ENCODE measurements at places on chromosomes 7 and 10.

DNA sequence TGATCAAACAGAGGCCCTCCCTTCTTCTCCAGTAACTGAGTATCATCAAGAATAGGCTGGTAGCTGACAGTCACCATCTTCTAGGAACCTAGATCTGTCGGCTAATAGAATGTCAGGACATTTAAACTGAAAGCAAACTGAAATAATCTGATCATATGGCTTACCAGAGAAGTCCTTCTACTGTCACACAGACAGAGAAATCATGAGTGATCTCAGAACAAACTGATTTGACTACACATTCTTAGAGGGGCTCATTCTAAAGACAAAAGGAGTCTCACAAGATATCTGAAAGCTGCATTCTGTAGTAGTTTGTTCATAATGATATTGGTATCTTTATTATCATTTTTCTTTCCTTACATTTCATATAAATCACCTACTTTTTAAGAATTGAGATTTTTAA is 130.9 kb upstream of the ADCY1 start:
- no peak for DNase-seq

GRCh38 chr10:93006435-93007039 is 54.1 kb upstream of the CYP26C1 start:
- DNase-seq = peak; percentile 71

DNA sequence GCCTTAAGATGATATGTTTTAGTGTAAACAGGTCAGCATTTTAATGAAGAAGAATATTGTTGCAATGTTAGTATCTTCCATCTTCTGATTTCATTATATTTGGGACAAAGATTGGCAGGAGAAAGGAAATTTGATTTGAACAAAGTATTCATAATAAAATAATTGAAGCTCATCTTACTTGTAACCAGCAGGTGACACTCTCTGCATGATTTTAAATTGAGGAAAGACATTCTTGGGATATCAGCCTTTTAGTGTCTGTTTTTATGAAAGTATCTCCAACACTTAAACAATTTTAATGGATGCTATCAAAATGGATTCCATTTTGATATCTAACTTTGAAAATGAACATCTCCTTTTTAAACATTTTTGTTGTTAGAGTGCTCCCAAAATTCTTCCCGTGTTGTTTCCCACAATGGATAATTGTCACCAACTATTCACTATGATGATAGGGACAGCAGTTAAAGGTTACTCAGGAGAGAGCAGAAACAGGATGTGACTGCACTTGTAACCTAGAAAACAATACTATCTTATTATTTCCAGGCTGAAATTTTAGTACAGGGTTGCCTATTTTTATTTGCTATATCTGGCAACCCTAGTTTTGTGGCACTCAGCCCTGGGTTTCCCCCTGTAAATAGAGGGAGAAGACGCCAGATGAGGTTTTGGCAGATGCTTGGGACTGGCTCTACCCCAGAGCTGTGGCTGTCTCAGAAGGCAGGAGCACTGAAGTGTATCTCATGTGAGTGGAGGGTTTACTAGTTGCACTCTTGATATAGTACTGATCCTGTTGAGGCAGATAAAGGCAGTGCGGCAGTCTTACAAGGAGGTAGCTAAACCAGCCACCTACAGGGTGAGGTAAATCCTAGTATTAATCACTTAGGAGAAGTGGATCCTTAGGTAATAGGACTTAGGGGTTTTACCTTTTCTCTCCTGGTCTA is 31.0 kb upstream of the ABCB4 start:
- DNase-seq = peak; percentile 57

GRCh38 chr7:92076509-92076908 is 57.8 kb downstream of the CYP51A1 start:
- no peak for DNase-seq

- DNase-seq = no peak
Measured at GRCh38 chr10:125911145-125911544, 14.8 kb downstream of the FANK1 start.

- no peak for DNase-seq
Measured at GRCh38 chr10:119634219-119634544, 17.0 kb upstream of the BAG3 start.

GRCh38 chr7:39605087-39605486 is 18.3 kb upstream of the RALA start:
- DNase-seq = no peak

GRCh38 chr7:32289651-32290414 is 200.3 kb downstream of the LSM5 start:
- DNase-seq = peak; percentile 22

DNA sequence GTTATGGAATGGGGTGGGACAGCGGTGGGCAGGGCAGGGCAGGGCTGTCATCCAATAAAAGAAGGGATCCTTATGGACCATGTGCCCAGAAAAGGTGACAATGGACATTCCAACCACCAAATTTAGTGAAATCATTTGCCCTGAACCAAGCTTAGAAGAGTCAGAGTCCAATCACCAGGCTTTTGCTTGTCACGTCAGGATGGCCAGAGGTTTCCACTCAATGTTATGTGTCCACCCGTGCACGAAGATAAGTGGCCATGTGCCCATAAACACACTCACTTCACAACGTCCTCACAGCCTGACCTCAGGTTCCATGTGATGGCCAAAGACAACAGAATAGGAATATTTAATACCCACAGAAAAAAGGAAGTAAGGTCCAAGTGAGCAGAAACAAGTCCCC is 36.6 kb upstream of the PLPP4 start:
- peak; percentile 10 for DNase-seq

Measured in hematopoietic multipotent progenitor cell treated with erythropoietin and hydrocortisone succinate and interleukin-3 and kit ligand, for 4 days (in vitro differentiated cells).